ENCODE measurements at places on chromosomes 4 and X. TPM values are rescaled to one million over a fixed set of nuclear protein-coding genes. Genes with fewer than 3 reads are reported as not detected.

- no peak for DNase-seq
Observed at GRCh38 chr4:88719381-88719780, 21.8 kb upstream of the NAP1L5 start.

GRCh38 chr4:119313237-119313636 lies 8.7 kb downstream of the FABP2 start:
- DNase-seq = no peak

FAM47B gene
- polyA plus RNA-seq = not detected

- DNase-seq = no peak
Observed at GRCh38 chr4:30714408-30715031, 5.6 kb upstream of the PCDH7 start.

All from BJ (cell line).